ENCODE measurements at places on chromosomes 1 and 21.

- no peak for DNase-seq
These were observed 19.6 kb downstream of the CAP1 start for GRCh38 chr1:40059960-40060750.

GRCh38 chr1:230215031-230215430, 148.0 kb downstream of the GALNT2 start:
- no peak for DNase-seq

DNA sequence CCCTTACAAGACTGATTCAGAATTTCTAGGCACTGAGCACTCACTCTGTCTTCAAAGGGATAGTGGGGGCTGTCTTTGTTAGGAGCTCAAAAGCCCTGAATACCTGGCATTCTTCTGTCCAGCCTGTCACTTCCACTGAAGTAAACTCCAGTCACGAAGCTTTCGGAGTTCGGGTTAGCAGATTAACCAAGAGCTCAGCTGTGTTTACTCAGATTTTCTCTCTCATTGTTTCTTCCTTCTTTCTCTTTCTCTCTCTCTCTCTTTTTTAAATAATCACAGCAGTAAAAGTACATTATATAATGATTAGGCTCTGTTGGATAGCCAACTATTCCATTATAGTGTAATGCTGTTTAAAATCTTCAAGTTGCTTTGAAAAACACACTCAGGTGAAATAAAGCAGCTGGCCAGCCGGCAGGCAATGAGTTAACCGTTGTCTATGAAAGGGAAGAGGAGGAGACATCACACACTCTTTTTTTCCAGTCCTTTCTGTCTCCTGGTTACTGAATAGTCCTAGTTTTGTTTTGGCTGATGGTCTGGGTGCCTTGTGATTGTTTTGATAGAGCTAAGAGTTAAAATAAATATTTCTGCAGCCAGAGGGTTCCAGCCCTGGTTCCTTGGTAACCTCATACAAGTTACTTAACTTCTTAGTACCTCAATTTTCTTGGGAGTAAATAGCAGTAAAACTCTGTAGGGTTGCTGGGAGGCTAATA, 89.8 kb downstream of the ADSS2 start:
- DNase-seq = no peak

- DNase-seq = no peak
These were observed 9.2 kb downstream of the LBR start for GRCh38 chr1:225418598-225418997.

GRCh38 chr1:112532064-112532463, 23.3 kb downstream of the WNT2B start:
- no peak for DNase-seq

GRCh38 chr1:24067978-24068377, 44.0 kb downstream of the MYOM3 start:
- DNase-seq = no peak

GRCh38 chr1:205748403-205749233, 1.4 kb downstream of the NUCKS1 start:
- no peak for DNase-seq

Measured in stimulated activated CD8-positive, alpha-beta memory T cell treated with anti-CD3 and anti-CD28 coated beads, Interleukin-15, amount 100 ng/mL, for 1 hour (primary cell).